CD4-positive, alpha-beta T cell treated with Interleukin-6 at 100 ng/mL for 8 hours (primary cell): ENCODE measurements at places on chromosomes 12 and 14.

DNA sequence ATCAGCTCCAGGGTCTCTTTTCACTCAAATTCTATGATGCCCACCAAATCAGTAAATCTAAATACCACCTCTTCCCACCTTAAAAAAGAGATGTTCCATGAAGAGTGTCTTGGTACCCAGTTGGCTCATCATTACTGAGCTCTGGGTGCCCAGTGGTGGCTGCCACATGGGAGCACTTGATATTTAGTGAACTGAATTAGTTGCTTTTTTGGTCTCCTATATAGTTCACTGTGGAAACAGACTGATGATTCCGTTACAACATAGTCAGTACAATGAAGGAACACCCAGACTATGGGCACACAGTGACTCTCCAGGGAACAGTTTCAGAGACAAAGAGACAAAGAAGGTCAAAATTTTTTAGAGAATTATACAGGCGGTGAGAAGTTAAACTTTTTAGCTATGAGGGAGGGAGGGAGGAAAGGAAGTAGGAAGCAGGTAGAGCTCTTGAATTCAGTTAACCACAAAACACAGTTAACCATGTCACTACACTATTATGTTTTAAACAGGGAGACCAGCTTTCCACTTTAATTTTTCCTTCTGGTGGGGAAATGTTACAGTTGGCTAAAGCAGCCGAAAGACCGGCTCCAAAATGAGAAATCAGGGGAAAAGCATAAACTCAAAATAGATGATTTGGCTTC is 14.6 kb upstream of the YY1 start:
- peak; percentile 29 for DNase-seq

DNA sequence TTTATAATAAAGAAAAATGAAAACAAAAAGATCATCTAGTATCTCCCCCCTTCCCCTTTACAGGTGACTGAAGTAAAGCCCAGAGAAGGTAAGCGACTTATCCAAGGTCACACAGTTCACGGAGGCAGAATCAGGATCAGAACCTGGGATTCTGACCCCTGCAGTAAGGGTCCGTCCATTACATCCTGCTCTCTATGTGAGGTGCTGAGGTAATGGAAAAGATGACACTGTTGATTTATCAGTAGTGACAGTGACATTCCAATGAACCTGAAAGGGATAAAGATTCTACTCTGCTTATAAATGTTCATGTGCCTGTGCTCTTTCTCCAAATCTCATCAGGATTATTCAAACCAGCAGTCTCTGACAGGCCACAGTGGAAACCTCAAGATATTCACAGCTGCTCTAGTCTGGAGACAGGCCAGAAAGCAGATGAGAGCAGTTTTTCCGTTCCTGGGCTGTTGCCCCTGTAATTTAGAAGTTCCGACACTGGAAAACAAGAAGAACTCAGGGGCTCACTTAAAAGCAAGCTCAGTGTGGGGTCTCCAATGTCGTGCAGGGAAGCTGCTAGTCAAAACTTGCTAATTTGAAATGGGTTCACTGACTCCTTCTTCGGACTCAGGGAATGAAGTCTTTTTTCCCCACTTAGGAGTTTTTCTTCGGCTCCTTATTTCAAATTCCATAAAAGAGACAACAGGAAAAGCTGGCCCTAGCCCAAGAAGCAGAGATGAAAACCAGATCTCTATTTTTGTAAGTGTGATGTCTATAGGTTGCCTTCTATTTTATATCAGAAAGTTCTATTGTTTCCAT is 131.8 kb upstream of the EEA1 start:
- no peak for DNase-seq

- DNase-seq, result peak; percentile 37
These were observed at the start of gene PTGDR for GRCh38 chr14:52267501-52268278. Gene PTGDR (plus strand): TSS chr14:52267698. CDS start chr14:52267815, 117 bp downstream.

DNA sequence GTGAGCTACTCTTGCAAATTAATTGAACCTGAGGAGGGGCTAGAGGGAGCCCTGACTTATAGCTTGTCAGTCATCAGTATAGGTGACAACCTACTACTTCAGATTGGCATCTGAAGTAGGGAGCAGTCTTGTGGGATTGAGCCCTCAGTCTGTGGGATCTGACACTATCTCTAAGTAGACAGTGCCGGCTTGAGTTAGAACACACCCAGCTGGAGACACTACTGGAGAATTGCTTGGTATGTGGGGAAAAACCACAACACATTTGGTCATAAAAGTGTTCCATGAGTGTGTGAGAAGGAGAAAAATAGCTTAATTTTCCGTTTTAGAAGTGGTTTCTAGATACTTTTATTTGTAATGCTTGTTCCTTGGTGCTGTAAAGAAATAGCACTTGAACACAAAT is 30.5 kb upstream of the DDHD1 start:
- DNase-seq, result no peak

DNA sequence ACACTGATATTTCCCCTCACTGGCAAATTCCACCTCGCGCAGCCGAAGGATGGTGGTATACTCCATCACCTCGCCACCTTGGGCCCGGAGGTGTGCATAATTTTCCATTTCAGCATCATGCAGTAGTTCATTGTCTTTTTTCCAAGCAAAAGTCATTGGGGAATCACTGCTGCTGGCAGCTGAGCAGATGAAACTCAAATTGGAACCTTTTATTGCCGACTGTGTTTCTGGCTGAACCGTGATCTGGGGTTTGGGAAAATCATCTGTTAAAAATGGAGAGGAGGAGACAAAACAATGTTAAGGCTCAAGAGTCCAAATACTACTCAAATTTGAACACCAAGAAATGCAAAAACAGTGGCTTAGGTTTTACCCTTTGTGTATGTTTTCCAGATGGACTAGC is 39.7 kb downstream of the LRIG3 start:
- DNase-seq, result no peak

DNA sequence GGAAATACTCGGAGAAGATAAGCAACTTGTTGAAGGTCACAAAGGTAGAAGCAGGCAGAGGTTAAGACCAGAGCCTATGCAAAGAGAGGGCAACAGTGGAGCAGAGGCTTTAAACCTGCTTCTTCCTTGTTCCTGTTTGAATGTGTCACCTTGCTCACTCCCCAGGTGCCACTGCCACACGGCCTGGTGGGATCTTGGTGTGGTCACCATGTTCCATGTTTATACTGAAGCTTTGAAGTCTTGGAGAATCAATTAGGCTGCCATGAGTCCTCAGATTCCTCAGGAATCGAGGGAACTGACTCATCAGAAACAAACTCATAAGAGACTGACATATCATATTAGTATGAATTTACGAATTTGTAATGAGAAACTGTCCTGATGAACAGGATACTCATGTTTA is 46.8 kb downstream of the IQSEC3 start:
- no peak for DNase-seq

DNA sequence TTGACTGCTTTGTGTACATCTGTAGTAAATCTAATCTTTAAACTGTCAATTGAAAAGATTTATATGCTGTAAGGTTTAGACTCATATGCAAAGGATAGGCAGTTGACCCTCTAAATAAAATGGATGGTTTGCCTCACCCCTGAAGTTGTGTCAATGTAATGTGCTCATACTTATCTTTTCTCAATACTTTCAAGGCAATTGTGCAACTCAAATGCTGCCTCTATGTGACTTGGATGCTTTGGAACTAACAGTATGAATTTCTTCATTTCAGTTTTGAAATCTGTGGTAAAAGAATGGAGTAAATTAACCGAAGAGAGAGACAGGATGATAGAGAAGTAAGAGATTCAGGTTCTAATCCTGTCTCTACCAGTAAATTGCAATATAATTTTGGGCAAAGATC is 9.7 kb downstream of the PDE6H start:
- DNase-seq, result no peak

DNA sequence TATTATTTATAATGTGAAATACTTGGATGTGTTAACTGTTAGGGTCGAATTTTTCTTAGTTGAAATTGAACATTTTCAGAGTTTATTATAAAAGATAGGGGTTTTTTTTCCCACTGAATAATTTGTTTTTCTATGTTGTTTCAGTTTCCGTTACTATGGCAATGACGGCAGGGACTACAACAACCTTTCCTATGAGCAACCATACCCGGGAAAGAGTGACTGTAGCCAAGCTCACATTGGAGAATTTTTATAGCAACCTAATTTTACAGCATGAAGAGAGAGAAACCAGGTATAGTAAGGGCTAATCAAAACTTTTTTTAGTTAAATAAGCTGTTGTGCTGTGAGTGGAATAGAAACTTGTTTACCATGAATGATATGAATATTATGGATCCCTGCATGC is 35.1 kb upstream of the BMAL2 start:
- no peak for DNase-seq

DNA sequence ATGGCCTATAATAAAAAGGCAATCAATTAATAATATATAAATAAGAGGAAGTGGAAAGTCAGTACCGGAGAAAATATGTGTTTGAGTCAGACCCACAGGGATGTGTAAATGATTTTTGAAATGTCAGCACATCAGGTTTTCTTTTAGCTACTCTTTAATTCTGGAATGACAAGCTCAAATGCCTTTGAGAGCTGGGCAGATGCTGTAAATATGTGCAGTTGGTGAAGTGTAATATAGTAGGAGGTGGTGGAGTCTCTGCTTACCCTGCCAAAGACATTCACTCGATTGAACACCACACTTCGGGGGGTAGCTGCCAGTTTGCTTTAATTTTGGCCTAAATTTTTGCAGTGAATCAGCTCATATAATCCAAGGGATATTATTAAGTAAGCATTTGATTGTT is 93.0 kb downstream of the PLEKHA5 start:
- no peak for DNase-seq

- DNase-seq, result no peak
These were observed 51.8 kb downstream of the CHGA start for GRCh38 chr14:92974541-92975345.

GRCh38 chr12:62259631-62259992 is 592 bp upstream of the USP15 start:
- DNase-seq, result no peak

DNA sequence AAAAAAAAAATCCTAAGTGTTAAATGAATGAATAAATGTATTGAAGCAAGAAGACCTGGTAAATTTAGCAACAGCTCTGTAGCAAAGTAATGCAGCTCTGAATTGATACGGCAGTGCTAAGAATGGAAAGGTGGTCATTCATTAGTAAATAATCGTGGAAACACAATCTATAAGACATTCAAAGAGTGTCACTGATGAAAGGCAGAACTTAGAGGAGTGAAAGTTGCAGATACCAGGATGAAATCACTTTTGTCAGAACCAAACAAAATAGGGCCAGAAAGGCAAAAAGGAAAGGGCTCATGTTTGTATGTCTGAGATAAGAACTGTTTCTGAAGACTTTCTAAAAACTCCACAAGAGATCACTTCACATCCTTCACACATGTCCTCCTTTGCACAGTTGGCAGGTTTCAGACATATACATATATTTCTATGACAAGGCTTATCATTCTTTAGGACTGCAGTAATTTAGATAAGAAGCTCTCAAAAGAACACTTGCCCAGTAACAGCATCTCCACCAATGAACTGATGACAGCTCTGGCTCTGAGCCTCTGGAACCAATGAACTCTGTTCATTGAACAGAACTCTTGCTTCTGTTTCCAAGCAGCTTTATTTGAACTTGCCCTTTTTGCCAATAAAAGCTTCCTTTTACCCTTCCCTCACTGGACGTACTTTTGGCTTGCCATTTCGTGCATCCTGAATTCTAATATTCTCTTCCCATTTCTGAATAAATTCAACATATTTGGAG is 4.2 kb upstream of the LRR1 start:
- no peak for DNase-seq

GRCh38 chr12:15751741-15752140 is 37.4 kb downstream of the EPS8 start:
- no peak for DNase-seq

GRCh38 chr12:110750784-110751461 is 8.2 kb upstream of the PPP1CC start:
- no peak for DNase-seq

DNA sequence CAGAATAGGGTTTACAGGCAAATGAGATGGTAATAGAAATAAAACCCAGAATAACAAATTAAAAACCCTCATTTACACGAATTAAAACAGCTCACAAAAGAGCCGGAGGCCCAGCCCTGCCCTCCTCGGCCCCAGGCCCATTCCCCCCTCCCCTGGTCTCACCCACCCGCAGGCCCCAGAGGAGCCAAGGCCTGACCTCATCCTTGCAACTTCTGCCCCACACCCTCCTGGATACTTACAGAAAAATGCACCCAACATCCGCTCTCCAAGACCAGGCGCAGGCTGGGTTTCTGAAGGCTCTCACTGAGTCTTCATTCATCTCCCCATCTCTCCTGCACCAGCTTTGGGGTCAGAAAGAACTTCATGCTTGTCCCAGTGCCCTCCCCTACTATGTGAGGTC is 16.2 kb upstream of the VSX2 start:
- no peak for DNase-seq

DNA sequence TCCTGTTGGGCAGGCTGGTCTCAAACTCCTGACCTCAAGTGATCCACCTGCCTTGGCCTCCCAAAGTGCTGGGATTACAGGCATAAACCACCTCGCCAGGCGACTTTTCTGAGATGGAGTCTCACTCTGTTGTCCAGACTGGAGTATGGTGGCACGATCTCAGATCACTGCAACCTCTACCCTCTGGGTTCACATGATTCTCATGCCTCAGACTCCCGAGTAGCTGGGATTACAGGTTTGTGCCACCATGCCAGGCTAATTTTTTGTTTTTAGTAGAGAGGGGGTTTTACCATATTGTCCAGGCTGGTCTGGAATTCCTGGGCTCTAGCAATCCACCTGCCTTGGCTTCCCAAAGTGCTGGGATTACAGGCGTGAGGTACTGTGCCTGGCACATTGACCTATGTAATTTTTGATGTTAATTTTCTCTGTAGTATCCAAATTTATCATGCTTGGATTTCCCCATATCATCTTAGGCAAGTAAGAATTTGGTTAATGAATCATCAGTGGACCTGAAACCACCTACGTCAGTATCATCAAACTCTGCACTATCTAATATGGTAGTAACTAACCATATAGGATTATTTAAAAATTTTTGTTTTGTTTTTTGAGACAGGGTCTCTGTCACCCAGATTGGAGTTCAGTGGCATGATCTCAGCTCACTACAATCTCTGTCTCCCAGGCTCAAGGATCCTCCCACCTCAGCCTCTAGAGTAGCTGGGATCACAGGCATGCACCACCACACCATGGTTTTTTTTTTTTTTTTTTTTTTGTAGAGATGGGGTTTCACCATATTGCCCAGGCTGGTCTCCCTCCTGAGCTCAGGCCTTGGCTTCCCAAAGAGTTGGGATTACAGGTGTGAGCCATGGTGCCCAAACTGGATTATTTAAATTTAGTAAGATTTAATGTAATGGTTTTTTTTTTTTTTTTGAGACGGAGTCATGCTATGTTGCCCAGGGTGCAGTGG is 11.9 kb upstream of the ATP5F1B start:
- DNase-seq, result no peak
